ENCODE measurements at places on chromosomes 3 and 15.

DNA sequence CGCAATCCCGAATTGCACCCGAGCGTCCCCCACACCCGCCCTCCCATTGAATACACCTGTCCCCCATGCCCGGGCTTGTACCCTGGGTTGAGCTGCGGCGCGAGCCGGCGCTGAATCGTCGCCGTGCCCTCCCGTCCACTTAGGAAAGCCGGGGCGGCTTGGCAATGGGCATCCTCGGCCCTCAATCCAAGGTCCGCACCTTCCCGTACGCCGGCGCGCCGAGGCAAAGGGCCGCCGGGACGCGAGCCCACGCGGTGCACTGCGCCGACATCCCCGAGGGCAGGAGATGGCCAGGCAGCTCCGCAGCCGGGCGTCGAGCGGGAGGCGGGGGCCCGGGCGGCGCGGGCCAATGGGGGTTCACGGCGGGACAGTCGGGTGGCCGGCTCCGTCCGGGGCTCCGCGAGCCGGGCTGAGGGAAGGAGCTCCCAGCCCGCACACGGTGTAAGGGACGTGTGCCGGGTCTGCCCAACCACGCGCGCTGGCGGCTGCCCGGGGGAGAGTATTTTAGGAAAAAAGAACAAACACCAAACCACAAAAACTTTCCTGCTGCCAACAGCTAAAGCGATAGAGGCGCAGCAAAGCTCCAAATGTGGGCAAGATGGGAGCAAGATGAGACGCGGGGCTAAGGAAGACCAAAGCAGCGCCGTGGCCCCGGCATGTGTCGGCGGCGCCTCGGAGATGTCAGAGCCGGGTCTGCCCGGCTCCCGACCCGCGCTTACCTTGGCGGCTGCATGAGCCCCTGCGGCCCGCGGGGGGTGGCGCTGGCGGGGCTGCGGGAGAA, 621 bp downstream of the RGMA start:
- DNase-seq: no peak

DNA sequence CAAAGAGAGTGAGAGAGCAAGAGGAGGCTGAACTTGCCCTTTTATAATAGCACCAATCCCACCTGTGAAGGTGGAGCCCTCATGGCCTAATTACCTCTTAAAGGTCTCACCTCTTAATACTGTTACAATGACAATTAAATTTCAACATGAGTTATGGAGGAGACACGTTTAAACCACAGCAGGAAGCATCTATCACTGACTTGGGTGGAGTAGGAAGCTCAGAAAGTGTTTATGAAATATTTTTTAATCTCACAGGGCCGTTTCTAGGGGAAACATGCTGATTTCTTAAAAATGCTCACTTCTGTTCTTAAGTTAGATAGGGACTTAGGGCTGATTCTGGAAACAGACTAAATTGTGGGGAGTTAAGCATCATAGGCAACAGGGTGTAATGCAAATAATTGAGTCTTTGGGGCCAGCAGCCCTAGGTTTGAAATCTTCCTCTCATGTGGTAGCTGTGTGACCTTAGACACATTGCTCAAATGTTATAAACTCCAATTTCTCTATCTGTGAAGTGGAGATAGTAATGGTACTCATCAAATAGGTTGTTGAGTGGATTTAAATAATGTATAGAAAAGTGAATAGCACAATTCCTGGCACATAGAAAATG, 133.3 kb upstream of the KLHL25 start:
- DNase-seq: no peak

GRCh38 chr3:138449490-138449889, 15.1 kb downstream of the ESYT3 start:
- no peak for DNase-seq

GRCh38 chr3:108462899-108463298, 47.5 kb downstream of the MYH15 start:
- DNase-seq: no peak

DNA sequence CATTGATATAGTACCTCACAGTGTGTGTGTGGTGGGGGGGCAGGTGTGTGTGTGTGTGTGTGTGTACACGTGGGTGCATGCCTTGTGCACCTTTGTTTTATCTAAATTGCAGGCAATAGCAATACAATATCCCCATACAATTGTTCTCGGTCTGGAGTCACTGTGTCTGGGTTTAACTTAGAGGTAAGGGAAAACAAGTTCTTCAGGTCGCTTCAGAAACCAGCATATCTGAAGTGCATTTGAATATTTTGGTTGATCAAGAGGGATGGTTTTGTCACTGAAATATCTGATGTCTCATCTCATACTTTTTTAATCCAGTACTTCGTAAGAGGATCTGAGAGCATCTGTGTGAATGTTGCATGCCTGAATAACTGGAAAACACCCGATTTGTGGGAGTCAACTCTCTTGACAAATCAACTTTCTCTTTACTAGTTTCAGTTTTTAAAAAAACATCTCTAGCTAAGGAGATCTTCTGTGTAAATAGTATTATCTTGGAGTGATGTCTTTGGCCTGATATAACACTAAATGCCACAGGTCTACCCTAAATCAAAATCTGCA, 206.8 kb upstream of the NR2F2 start:
- DNase-seq: no peak

DNA sequence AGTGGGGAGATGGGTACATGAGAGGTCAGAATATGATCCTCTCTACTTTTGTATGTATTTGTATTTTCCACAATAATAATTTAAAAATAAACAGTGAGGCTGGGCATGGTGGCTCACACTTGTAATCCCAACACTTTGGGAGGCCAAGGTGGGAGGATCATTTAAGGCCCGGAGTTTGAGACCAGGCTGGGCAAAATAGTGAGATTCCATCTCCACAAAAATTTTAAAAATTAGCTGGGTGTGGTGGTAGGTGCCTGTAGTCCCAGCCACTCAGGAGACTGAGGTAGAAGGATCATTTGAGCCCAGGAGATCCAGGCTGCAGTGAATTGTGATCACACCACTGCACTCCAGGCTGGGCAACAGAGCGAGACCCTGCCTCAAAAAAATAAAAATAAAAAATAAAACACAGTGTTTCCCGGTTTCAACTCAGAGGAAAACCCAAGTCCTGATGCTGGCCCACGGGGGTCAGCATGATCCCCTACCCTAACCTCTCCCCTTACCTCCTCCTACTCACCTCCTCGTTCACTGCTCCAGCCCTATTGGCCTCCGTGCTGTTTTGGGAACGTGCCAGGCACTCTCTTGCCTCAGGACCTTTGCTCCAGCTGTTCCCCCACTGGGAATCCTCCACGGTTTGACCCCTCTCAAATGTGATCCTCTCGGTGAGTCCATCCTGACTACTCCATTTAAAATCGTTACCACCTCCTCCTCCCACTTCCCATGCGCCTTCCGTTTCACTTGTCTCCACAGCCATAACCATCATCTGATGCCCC, 2.9 kb upstream of the KLHL40 start:
- no peak for DNase-seq

- DNase-seq: no peak
Observed at GRCh38 chr3:37902674-37903073, 41.0 kb downstream of the CTDSPL start.

- DNase-seq: no peak
Observed at GRCh38 chr3:181066143-181067087, 76.9 kb upstream of the DNAJC19 start.

DNA sequence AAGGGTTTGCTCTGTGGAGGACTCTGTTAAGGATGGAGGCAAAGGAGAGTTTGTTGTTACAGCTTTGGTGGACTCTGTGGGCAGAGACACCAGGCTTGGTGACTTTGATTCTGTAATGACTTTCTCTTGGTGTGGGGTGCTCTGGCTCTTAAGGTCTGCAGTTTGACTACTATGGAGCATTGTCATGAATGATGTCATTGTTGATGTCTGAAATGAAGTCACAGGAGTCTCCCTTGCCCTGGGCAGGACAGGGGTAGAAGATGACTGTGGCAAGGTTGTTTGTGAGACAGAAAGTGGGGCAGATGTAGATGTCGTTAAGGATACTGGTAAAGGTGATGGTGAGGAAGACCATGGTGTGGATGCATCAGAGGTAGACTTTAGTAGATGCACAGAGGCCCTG, 42.7 kb downstream of the HEG1 start:
- DNase-seq: no peak

DNA sequence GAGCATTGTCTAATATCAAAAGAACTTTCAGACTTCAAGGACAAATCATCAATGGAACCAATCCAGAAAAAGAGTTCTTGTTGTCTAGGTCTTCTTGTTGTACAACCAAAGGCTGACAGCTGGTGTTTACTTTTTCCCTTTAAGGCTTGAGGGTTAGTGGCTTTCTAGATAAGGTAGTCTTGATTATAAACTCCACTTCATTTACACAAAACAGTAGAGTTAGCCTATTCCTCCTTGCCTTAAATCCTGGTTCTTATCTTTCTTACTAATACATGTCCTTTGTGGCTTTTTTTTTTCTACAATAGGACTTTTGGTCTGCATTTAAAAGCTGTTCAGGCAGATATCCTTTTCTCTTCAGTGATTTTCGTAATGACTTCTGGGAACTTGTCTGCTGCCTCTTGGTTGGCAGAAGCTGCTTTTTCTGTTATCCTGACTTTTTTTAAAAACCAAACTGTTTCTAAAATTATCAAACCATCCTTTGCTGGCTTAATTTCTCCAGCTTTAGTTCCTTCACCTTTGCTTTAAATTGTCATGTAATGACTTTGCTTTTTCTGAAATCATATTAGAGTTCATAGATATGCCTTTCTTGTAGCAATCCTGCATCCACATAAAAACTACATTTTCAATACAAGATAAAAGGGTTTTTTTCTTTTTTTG, 44.8 kb downstream of the STRIT1 start:
- DNase-seq: no peak

DNA sequence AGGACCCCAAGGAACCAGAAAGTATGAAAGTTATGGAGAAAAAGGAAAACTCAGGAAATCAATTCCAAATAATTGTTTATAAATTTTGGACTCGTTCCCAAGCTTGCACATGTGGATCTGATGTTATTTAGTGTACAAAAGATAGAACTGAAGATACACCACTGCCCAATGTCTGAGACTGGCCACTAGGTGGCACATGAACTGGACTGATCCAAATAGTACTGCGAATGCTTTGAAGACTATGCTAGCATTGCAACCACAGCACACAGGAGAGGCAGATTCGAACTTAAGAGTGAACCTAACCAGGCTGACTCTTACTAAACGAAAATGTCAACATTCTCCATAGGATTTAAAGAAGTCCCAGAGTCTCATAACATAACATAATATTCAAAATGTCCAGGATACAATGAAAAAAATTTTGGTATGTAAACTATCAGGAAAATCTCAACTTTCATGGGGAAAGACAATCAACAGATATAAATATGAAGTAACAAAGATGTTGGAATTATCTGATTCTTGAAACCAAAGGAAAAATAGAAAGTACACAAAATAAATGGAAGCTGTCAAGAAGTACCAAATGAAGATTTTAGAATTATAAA, 596.7 kb downstream of the FGF12 start:
- DNase-seq: no peak

DNA sequence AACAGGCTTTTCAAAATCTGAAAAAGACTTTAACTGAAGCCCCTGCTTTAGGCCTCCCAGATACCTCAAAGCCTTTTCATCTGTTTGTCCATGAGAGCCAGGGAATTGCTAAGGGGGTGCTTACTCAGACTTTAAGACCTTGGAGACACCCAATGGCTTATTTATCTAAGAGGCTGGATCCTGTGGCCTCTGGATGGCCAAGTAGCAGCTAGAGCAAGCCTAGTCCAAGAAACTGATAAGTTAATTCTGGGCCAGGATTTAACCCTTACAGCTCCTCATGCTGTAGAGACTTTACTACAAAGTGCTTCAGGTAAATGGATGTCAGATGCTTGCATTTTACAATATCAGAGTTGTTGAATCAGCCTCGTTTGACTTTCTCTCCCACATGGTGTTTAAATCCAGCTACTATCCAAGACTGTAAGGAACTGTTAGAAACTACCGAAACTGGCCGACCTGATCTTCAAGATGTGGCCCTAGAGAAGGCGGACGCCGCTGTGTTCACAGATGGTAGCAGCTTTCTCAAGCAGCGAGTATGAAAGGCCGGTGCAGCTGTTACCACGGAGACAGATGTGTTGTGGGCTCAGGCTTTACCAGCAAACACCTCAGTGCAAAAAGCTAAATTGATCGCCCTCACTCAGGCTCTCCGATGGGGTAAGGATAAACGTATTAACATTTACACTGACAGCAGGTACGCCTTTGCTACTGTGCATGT, 3.3 kb downstream of the DET1 start:
- DNase-seq: no peak

DNA sequence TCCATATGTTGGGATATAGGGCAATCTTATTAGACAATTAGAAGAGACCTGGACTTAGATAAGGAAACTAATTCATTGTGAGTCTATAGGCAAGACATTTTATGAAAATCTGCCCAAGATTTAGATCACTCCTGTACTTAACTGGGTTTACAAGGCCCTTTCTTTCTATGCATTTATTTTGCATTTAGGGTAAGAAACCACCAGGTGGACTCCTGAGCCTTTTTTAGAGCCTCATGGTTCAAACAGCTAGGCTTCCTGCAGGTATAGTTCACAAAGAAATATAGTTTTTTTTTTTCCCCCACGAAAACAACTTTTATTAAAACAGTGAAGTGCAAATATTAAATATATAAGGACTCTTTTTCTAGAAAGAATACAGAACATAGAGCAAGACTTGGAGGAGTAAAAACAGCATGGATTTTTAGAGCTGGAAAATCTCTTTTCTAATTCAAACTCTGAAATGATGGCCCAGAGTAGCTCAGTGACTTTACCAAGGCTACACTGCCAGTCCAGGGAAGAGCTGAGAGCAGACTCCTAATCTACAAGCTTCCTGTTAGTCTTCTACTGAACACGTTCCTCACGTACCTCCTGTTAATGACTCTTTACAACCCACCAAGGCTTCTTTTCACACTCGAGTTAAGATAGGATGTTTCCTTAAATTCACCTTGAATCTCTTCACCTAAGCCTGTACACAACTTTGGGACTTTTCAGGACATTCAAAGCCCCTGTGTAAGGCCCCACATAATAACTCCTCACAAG, 400.9 kb upstream of the ATP11B start:
- DNase-seq: no peak

- DNase-seq: no peak
Observed at GRCh38 chr15:98873441-98874218, 134.0 kb downstream of the PGPEP1L start.

- DNase-seq: no peak
Observed at GRCh38 chr3:66567077-66567476, 66.3 kb upstream of the LRIG1 start.
